ENCODE measurements at places on chromosomes 4 and X.

GRCh38 chr4:37717576-37717975 is 31.4 kb upstream of the RELL1 start:
- no peak for DNase-seq

- no peak for DNase-seq
Observed at GRCh38 chrX:38594434-38594833, 33.1 kb downstream of the TSPAN7 start.

GRCh38 chr4:26731351-26732035 is 129.1 kb upstream of the STIM2 start:
- no peak for DNase-seq

DNA sequence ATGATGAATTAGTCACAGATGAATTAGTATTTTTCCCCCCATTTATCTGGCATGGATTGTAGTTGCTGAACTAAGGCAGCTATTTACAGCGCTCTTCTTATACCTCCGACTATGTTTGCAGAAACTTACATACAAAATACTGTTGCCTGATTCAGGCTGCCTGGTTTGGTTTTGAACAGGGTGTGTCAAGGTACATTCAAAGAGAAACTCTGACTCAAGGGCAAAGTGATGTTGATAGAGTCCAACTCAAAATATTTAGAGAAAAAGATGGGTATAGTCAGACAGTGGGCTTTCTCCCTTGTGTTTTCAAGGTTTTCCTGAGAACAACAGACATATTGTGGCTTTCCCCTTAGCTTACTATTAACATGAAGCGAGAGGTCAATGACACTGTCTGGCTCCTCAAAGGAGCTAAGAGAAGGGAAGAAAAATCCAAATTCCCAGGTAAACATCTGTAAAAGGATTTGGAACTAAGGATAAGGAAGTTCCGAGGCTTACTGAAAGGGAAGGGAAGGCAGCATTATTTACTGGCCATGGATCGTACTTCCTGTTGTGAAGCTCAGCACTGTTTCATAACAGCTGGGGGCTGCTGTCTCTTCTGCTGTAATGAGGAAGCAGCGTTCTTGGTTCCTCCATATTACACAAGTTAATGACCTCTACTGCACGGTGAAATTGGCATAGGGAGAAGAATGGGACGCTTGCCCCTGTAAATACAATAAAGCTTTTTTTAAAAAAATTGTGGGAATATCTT is 30.9 kb downstream of the FAM9C start:
- DNase-seq, result no peak

- DNase-seq, result no peak
Observed at GRCh38 chrX:12174358-12174757, 36.1 kb downstream of the FRMPD4 start.

DNA sequence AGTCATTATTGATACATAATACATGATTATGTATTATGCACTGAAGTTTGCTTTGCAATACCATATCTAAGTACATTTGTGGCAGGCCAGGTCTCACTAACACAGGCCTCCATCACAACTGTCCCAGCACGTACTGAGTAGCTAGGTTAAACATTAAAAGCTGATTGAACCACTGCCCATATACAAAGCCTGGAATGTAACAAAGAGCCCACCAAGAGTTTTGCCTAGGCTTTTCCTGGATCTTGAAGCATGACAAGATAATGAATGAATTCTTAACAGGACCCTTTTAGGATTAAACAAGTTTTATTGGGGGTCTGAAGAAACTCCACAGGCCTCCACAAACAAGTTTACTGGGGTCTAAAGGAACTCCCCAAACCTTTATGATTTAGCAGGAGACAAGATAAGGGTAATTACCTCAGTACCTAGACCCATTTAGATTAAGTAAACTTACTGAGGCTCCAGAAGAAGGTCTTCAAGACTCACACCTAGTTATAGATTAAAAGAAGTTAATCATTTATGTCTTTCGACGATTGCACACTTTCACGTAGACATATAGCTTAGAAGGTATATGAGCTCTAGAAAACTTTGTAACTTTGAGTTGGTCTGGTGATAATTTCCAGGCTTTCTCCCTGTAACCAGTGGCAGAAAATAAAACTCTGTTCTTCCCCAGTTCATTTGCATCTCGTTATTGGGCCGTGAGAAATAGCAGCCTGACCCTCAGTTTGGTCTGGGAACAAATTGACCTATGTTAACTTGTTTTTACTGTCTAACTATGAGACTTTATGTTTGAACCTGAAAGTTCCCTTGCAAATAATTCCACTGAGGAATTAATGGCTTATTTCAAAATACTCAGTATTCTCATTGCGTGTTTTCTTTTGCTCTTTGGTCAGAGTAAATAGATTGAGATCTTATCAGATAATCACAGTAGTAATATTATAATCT is 84.8 kb downstream of the PHEX start:
- DNase-seq, result no peak

DNA sequence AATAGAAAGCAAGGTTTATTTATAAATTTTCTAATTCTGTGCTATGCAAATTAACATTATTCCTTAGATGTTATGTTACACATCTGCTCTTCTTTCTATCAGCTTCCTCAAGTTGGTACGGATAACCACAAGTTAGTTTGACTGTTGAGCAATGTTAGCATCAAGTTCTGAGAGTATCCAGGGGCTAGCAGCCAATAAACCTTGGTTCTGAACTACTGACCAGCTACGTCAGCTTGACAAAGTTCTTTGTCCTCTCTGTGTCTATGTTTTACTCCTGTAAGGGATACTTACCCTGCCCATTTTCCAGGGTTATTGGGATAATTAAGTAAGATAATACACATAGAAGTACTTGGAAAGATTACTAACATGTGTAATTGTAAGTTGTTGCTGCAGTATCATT is 8.1 kb upstream of the TEX13A start:
- no peak for DNase-seq

- DNase-seq, result no peak
Observed at GRCh38 chr4:162229670-162230069, 65.9 kb upstream of the FSTL5 start.

DNA sequence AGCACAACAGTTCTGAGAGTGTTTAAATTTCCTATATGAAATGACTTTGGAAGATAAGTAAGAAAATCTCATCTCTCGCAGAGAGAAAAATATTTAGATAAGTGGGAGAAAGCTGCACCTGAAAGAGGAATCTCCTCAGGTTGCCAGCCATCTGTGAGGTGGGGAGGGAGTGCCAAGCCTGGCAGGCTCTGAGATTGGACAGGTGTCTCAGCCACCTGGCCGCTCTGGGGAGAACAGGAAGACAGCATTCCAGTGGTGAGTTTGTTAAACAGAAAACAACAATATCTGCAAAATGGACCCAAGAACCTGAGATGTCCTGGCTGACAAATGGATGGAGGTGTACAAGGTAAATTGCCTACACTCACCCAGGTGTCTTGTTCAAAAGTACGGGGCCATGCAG is 31.3 kb downstream of the EMCN start:
- no peak for DNase-seq

GRCh38 chrX:148926371-148926770 is 426.0 kb downstream of the AFF2 start:
- no peak for DNase-seq

DNA sequence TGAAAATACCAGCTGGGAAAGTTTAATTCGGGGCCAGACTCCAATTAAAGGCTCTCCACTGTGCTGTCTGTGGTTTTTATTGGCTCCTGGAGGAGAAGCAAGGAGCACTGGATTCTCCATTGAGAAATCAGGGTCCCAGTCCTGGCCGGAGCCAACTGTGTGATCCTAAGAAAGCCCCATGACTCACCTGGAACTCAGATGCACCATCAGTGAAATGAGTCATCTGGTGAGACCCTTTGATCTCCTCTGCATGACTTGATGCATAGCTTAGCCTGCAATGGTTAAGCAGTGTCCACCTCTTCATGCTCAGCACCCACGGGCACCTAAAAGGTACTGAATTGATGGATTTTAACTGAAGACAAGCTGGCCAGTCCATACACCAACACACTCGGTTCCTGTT is 119.2 kb upstream of the VCX3B start:
- no peak for DNase-seq

- no peak for DNase-seq
Observed at GRCh38 chr4:108830509-108831244, 67.8 kb upstream of the ETNPPL start.

- no peak for DNase-seq
Observed at GRCh38 chr4:152220201-152220666, 315.7 kb downstream of the FBXW7 start.

- DNase-seq, result no peak
Observed at GRCh38 chr4:47876784-47877546, 37.4 kb downstream of the NFXL1 start.

DNA sequence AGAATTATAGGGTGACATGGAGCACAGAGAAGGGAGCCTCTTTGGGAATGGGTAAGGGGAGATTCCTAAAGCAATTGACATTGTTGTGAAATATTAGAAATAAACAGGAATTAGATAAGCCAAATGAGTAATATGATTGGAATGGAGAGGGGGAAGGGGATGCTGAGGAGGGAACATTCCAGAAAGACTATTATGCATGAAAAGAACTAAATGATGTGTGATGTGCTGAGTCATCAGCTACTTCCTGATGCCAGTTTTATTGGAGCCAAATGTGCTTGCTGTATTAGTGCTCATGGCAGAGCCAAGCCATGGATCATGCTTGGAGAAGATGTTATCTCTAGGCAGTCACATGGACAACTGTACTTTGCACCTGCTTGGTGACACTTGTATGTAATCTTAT is 189.0 kb upstream of the HCCS start:
- DNase-seq, result no peak

- DNase-seq, result no peak
Observed at GRCh38 chr4:79425586-79425985, 17.6 kb upstream of the GK2 start.

- no peak for DNase-seq
Observed at GRCh38 chrX:1097328-1097727, 115.1 kb downstream of the CRLF2 start.

- DNase-seq, result no peak
Observed at GRCh38 chrX:13742397-13743176, 8.0 kb downstream of the OFD1 start.

DNA sequence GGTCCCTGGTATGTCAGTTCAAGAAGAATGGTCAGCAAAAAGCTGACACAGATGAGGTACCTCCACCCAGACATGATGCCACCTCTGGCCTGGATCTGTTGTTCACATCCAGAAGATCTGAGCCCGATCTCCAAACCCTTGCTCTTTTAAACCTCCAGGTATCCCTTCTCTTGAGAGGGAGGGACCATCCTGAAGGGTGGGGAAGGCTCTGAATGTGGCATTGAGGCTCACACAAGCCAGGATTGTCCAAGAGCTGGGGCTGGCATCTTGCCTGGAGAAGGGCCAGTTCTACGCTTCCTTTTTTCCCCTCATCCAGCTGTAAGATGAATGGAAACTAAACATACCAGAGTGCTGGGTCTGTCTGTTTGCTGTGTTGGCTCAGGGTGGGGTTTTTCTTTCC is at the start of gene ITIH6:
Gene ITIH6 (minus strand): TSS at position 119 of the 400 bp plus-strand sequence. CDS start 45 bp downstream, at position 74.
- DNase-seq, result no peak
